ENCODE measurements at places on chromosomes 13 and 19. TPM values are rescaled to one million over a fixed set of nuclear protein-coding genes. Genes with fewer than 3 reads are reported as not detected.

The COLGALT1 gene
- polyA plus RNA-seq: 104 TPM

The TMEM259 gene
- polyA plus RNA-seq: 79.7 TPM

The ZNF835 gene
- polyA plus RNA-seq: not detected

The TMEM145 gene
- polyA plus RNA-seq: not detected

The OR10H1 gene
- polyA plus RNA-seq: not detected

The IL27RA gene
- 5.8 TPM for polyA plus RNA-seq

The CGB1 gene
- polyA plus RNA-seq: not detected

The HCN2 gene
- polyA plus RNA-seq: 0.14 TPM

The MBD3L2 gene
- polyA plus RNA-seq: not detected

The ZNF845 gene
- polyA plus RNA-seq: 3.1 TPM

The DNAJB1 gene
- 124 TPM for polyA plus RNA-seq

The APLP1 gene
- 16.8 TPM for polyA plus RNA-seq

The CDX2 gene
- polyA plus RNA-seq: not detected

All from GM23248 (cell line).